ENCODE measurements at places on chromosomes 6 and 20. TPM values are rescaled to one million over a fixed set of nuclear protein-coding genes. Genes with fewer than 3 reads are reported as not detected.

DNA sequence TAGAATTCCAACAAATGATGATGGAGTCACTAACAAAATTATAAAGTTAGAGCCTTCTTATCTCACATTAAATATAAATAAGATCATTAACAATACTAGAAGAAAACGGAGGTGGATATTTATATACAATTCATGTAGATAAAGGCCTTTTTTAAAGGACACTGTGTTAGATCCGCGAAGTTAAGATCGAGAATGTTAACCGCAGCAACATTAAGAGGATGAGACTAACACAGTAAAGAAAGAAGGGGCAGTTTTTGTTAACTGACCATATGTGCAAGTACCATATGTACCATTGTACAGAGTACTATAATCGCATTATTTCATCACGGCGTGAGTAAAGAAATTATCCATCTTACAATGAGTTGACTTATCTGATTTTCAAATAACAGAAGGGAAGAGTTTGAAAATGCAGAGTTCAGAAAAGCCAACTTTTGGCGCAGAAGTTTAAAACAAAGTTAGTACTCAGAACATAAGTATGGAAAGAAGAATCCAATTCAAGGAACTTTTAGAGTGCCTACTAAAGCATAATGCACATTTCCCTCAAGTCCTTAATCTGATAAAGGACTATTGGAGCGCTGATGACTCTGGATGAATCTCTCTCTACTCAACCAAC, 1.4 kb downstream of the FBXL4 start:
- no peak for DNase-seq
- peaks cover 12% of the 10 kb centered on the region for H3K36me3 ChIP-seq
- no peak overlapping the region for H3K27ac ChIP-seq
- H3K4me1 ChIP-seq = no peaks in the 10 kb centered on the region

Gene MCHR2
- total RNA-seq = not detected

DNA sequence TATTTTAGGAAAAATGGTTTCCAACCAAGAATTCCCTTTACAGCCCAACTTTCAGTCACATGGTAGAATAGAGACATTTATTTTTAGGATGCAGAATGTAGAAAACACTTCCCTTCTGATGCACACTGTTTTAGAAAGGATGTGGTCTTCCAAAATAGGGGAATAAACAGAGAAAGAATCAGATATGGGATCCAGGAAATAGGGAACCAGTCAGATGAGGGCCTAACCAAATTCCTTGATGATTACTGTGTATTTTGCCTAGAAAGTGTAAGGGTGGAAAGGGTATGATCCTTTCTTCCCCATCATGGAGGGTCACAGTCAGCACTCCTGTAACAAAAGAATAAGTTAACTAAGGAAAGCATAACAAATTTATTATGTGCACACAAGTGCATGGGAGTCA, 27.4 kb downstream of the SLX4IP start:
- H3K4me3 ChIP-seq = no peak overlapping the region
- peaks cover 23% of the 10 kb centered on the region for H3K36me3 ChIP-seq
- H3K27ac ChIP-seq = no peak overlapping the region

Gene CITED2
- 110 TPM for total RNA-seq

- no peak for DNase-seq
- no peaks in the 10 kb centered on the region for H3K27me3 ChIP-seq
- H3K4me3 ChIP-seq = no peak overlapping the region
These were observed 53.4 kb downstream of the HDGFL1 start for GRCh38 chr6:22622813-22623212.

DNA sequence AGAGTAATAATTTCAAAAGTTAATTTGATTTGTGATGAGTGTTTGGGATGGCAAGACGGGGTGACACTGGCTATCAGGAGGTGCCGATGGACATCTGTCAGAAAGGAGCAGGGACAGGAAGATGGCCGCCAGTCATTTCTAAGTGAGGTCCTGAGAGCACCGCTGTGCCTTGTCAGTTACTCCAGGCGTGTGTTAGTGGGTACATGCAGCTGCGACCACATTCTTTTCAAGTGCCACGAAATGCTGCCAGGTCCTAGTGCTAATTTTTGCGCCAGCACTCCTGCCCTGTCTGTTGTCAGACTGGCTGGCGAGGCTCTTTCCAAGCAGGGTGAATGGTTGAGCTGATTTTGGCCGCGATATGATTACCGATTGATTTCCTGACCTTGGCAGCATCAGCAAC, 64.6 kb upstream of the INSM1 start:
- no peak overlapping the region for H3K27ac ChIP-seq
- H3K4me3 ChIP-seq = no peak overlapping the region
- H3K36me3 ChIP-seq = no peaks in the 10 kb centered on the region
- no peak for DNase-seq
- no peaks in the 10 kb centered on the region for H3K4me1 ChIP-seq

Gene DDAH2
- 73.2 TPM for total RNA-seq

Gene PTCRA
- total RNA-seq = not detected

Gene TNNC2
- 3.1 TPM for total RNA-seq

Gene FOXC1
- not detected for total RNA-seq

DNA sequence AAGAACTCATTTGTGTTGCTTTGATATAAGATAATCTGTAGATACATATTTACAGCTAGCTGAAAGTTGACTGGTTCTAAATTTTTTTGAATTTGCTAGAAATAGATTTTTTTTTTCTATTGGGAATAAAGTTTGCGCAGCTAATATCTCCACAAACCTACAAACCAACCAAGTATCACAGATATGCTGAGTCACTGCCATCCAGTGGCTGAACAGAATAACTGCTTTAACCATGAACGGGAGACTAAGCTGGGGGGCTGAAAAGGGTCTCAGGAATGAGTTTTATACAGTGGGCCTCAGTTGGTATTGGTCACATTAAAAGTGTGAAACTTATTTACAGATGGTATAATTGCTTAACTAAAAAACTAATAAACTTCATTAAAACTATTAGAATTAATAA, 326.7 kb upstream of the CNR1 start:
- no peaks in the 10 kb centered on the region for H3K4me1 ChIP-seq
- DNase-seq = no peak
- H3K27ac ChIP-seq = no peak overlapping the region
- 0 out of 2 replicates have a peak, but pooled peaks cover 5% of the 10 kb centered on the region for H3K36me3 ChIP-seq
- H3K27me3 ChIP-seq = no peaks in the 10 kb centered on the region

DNA sequence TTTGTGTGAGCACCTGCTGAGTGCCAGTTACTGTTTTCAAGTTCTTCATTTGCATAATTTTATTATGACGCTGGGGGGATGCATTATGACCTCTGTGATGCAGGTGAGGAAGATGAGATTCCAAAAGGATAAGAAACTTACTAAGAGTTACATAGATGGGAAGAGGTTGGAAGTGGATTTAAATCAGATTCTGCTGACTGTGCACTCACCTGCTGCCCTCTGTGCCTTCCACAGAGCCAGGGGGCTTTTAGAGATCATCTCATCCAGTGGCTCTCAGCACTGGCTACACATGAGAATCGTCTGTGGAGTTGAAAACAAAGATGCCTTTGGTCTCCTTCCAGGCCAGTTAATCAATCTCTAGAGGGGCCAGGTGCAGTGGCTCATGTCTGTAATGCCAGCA, 47.9 kb downstream of the TIAM2 start:
- H3K27me3 ChIP-seq = no peaks in the 10 kb centered on the region
- no peak for DNase-seq
- H3K36me3 ChIP-seq = no peaks in the 10 kb centered on the region
- H3K4me1 ChIP-seq = peaks cover 2% of the 10 kb centered on the region
- no peak overlapping the region for H3K27ac ChIP-seq
- no peak overlapping the region for H3K4me3 ChIP-seq

DNA sequence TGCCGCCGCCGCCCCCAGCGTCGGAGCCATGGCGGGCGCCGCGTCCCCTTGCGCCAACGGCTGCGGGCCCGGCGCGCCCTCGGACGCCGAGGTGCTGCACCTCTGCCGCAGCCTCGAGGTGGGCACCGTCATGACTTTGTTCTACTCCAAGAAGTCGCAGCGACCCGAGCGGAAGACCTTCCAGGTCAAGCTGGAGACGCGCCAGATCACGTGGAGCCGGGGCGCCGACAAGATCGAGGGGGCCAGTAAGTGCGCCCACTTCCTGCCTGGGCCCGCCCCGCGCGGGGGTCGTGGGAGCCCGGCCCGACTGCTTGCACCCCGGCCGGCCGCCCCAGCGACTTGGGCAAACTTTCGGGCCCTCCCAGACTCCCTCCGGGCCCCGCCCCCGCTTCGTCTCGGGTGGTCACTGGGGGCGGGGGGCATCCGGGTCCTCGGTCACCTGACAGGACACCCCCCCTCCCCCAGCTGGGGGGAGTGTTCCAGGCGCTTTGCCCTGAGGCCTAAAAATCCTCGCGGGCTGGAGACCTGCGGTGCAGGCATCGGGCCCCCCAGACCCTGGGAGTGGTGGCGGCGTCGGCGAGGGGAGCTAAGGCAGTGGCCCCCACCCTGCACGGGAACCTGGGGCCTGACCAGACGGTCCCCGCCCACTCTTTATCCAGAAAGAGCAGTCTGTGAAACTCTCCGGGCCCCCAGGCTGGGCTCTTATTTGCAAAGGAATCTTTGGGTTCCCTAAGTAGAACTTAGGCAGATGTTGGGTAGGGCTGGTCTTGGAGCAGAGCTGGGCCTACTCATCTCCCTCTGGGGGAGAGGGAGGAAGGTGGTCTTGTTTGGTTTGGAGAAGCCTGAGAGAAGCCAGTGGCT, 501 bp downstream of the PLCG1 start:
- peaks cover 21% of the 10 kb centered on the region for H3K4me1 ChIP-seq
- peak; percentile 87 for DNase-seq
- peaks cover 3% of the 10 kb centered on the region for H3K36me3 ChIP-seq
- no peak overlapping the region for H3K27ac ChIP-seq
- H3K4me3 ChIP-seq = peak overlapping the region; percentile 91

DNA sequence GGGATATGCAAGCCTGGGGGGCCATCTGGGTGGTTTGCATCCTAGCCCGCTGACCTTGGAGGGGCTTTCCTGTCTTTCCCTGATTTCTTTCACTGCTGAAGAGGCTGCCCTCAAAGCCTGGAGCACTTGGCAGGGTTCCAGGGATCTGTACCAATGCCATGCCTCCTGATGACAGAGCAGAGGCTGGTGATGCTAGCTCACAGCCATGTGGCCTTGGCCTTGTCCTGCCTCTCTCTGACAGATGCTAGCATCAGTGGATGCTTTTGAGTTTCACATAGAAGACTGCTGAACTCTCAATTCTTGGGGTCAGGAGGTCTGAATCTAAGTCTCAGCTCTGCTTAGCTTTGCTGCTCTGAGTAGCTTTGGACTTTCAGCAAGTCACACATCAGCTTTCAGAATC, 21.9 kb upstream of the RREB1 start:
- no peaks in the 10 kb centered on the region for H3K27me3 ChIP-seq
- no peak overlapping the region for H3K4me3 ChIP-seq
- H3K36me3 ChIP-seq = no peaks in the 10 kb centered on the region
- no peak overlapping the region for H3K27ac ChIP-seq
- peaks cover 10% of the 10 kb centered on the region for H3K4me1 ChIP-seq
- no peak for DNase-seq

Gene RIPOR3
- 0.48 TPM for total RNA-seq

All from H9 (cell line).